Activated CD8-positive, alpha-beta memory T cell treated with anti-CD3 and anti-CD28 coated beads for 4 hours (primary cell): ENCODE measurements at places on chromosomes 1 and 21.

DNA sequence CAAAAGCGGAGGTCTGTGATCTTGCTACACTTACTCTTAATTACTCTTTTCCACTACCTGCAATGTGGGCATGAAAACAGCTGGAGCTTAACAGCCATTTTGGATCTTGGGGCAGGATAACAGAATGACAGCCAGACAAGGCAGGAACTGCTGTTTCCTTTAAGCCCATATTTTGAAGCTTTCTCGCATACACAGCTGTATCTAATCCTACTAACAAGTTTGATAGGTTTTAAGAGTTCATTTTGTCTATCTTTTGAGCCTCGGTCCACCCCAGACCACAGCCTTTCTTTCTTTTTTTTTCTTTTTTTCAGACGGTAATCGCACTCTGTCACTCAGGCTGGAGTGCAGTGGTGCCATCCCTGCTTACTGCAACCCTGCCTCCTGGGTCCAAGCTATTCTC, 42.4 kb upstream of the CRB1 start:
- no peak for DNase-seq

- DNase-seq: no peak
Observed at GRCh38 chr1:68140536-68140935, 90.1 kb upstream of the DIRAS3 start.

GRCh38 chr1:119647228-119647733, 785 bp downstream of the ZNF697 start:
- DNase-seq: no peak

- no peak for DNase-seq
Observed at GRCh38 chr1:59919746-59920145, 6.8 kb downstream of the CYP2J2 start.

- no peak for DNase-seq
Observed at GRCh38 chr1:28280501-28280900, 21.2 kb downstream of the SESN2 start.

- no peak for DNase-seq
Observed at GRCh38 chr1:13586001-13586400, 2.4 kb downstream of the PDPN start.

DNA sequence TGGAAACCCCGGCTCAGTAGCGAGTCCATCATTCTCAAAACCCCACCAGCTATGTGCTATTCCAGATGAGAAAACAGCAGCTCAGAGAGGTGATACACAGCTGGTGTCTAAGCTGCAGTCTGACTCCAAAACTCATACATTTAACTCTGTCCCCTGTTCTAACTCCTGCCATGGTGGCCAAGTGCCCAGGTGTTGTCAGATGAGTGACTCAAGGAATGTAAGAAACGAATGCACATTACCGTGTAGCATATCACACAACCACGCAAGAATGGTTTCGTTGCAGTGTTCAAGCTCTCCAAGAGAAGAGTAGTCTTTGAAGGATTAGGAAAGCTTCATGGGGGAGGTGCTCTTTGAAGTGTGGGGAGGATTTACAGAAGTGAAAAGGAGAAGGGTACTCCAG, 4.7 kb upstream of the XKR8 start:
- DNase-seq: no peak

GRCh38 chr1:25649505-25650288, 33.1 kb downstream of the MAN1C1 start:
- DNase-seq: no peak

DNA sequence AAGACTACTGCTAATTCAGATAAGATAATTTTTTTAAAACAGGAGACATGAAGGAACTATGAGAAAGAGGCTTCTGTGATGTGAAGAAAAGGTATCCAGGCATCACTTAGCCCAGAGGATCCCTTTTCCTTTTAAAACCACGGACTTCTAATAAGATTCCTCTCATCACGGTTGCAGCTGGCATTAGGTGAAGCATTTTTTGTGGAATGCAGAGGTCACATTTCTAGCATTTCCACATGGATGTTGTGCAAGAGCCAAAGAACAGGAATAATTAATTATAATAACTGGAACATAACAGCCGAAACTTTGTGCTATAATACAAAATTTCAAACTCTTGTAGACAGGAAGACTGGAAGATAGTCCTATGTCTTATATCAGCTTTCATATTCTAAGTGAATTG, 27.6 kb downstream of the CYP2J2 start:
- no peak for DNase-seq

DNA sequence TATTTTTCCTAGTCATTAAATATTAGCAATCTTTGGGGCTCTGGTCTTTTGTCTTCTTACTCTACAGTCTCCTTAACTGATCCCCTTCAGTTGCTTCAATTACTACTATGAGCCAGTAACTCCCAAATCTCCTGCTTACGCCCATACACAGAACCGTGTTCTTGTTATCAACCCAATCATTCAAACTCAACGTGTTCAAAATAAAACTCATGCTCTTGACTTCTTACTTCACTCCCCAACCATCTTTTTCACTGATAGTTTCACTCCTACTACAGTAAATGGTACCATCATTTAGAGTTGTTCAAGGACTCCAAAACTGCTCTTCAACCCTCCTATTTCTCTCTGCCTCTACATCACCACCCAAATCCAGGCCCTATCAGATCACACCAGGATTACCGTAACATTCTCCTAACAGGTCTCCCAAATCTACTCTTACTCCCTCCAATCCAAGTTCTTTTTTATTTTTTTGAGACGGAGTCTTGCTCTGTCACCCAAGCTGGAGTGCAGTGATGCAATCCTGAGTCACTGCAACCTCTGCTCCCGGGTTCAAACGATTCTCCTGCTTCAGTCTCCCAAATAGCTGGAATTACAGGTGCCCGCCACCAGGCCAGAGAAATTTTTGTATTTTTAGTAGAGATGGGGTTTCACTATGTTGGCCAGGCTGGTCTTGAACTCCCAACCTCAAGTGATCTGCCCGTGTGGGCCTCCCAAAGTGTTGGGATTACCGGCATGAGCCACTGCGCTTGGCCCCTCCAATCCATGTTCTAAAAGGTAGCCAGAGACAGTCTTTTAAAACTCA, 3.0 kb downstream of the YARS1 start:
- no peak for DNase-seq

GRCh38 chr1:174017231-174017970, 4.8 kb downstream of the RC3H1 start:
- no peak for DNase-seq

DNA sequence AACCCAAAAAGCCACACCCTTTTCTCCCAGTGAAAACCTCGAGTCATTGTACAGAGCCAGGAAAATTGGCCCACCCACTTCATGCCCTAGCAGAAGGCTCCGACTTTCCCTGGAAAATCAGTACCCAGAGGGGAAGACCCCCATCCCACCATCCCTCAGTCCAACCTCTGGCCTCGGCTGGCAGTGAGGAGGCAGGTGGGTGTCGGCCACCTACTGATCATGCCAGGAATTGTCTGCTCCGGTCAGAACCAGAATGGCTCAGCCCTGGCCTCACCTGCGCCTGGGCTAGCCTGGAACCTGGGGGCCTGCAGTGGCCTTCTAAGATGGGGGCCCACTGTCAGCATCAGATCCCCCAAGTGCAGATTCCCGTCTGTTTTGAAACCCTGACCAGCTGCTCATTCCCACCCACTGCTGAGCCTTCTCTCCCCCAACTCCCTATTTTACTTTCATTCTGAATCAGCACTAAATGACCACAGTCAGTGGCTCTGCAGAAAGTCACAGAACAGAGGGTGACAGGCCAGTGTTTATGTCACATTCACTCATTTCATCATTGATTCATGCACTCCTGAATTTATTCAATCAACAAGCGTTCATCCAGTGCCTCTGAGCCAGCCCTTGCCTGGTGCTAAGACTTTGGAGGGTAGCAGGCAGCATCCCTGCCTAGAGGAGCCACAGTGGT, 3.0 kb upstream of the S100A9 start:
- DNase-seq: no peak
